ENCODE measurements at places on chromosomes 2 and 18.

DNA sequence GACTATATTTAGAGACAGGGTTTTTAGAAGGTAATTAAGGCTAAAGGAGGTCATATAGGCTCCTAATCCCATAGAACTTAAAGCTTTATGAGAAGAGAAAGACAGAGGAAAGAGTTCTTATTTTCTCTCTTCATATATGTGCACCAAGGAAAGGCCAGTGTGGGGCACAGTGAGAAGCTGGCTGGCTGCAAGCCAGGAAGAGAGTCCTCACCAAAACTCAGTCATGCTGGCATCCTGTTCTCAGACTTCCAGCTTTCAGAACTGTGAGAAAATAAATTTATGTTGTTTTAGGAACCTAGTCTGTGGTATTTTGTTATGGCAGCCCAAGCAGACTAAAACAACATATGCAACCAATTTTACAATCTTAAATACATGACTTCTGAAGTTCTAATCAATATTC, 31.5 kb upstream of the ATIC start:
- DNase-seq, result no peak

- DNase-seq, result no peak
Measured at GRCh38 chr18:57352761-57353136, 392 bp downstream of the ST8SIA3 start.

DNA sequence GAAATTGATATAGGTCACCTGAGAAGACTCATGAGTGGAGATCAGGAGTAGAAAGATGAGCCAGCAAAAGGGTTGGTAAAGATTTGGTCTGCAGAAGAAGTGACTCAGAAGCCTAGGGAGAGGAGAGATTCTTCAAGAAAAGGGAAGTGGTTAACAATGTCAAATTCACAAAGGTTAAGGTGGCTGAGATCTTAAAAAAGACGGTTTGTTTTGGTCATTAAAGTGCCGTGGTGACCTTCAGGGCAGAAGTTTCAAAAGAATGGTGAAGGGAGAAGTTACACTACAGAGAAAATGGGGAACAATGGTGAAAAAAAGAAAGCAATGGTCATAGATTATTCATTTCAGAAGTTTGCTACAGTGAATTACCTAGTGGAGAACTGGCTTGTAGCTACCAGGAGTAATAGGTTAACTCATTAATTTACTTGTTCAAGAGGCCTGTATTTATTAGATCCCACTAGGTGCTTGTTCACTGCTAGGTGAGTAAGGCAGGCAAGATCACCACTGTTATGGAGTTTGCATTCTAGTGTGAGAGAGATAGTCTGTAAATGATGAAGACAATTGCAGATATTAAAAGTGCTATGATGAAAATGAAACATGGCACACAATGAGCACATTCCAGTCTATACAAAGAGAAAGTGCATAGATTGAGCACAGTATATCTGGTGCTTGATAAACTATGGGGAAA, 43.0 kb downstream of the FBXO48 start:
- DNase-seq, result no peak

DNA sequence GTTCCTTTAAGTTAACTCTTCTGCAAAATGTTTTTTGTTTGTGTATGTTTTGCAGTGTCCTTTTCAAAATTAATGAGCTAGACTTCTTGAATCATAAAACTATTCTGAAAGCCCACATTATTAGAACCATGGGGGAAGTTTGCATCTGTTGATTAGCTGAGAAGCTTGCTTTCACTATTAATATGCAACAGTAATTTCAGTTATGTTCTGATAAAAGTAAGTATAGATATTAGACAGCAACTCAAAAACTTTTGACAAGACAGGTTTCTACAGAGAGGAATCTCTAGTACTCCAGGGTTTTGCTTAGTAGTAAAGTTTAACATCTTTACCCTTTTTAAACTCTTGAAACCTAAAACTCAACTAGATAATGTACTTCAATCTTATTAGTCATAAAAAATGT, 147.8 kb downstream of the UBE2E3 start:
- no peak for DNase-seq

DNA sequence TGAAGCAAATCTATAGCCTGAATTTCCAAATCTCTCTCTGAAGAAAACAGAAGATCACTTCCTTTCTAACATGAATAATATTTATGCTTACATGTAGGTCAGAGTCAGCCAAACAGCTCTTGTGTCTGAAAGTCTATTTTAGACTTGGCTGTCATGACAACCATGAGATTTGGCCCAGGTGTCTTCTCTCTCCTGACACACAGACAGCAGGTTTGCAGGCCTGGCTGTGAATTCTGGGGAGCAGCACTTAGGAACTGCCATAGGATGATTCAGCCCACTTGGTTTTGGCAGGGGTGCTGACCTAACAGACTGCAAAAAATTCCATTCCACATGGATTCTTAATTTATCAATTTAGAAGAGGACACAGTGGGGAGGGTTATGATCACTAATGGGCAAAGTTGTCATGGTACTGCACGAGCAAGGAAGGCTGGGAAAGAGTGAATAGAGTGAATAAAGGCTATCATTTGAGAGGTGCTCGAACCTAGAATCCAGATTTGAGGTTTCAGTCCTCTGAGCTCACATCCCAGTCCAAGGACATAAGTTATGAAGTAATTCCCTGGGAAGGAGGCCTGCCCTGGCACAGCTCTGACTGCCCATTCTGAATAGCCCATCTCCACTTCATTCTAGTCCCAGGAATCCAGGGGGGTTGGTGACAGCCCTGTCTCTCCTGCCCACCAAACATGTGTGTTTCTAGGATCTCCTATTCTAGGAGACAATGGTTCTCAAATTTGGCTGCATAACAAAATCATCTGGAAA, 453.9 kb upstream of the TRIB2 start:
- DNase-seq, result peak; percentile 81

GRCh38 chr18:35050705-35051195, 9.5 kb downstream of the MAPRE2 start:
- no peak for DNase-seq

DNA sequence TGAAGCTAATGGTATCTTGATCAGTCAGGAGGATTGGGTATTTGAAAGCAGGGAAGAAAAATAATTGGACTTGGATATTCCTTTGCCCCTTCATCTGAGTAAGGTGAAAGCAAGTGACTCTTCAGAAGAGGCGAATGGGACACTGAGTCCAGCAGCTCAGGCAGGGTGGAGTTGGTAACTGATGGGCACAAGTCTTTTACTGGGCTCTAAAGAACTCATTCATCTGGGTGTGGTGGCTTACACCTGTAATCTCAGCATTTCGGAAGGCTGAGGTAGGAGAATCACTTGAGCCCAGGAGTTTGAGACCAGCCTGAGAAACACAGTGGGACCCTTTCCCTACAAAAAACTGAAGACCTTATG, 11.2 kb downstream of the CFLAR start:
- DNase-seq, result no peak

- no peak for DNase-seq
Measured at GRCh38 chr2:232319067-232319802, 59.3 kb upstream of the ALPP start.

DNA sequence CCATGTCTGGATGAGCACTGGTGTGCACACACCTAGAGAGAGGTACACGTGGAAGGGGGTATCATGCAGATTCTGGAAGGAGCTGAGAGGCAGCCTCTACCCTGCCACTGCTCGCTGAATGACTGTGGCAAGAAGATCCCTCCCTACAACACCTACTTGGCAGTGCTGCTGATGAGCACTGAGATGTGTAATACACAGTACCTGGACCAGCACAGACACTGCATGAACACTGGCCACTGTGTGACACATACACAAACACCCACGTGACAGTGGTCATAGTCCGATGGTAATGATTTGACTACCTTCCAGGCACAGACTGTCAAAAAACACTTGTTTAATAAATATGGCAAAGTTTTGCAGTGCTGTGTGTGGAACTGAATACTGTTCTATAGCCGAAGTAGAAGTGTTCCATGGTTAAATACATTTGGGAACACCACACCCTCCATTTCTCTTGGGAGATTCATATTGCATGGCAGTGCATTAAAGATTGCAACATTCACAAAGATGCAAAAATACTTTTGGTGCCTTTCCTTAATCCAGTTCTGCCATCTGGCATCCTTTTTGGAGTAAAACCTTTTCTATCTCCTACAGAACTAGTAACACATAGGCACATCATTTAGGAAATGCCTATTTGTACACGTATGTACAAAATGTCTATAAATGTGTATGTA, 29.6 kb downstream of the MRPS5 start:
- DNase-seq, result no peak

DNA sequence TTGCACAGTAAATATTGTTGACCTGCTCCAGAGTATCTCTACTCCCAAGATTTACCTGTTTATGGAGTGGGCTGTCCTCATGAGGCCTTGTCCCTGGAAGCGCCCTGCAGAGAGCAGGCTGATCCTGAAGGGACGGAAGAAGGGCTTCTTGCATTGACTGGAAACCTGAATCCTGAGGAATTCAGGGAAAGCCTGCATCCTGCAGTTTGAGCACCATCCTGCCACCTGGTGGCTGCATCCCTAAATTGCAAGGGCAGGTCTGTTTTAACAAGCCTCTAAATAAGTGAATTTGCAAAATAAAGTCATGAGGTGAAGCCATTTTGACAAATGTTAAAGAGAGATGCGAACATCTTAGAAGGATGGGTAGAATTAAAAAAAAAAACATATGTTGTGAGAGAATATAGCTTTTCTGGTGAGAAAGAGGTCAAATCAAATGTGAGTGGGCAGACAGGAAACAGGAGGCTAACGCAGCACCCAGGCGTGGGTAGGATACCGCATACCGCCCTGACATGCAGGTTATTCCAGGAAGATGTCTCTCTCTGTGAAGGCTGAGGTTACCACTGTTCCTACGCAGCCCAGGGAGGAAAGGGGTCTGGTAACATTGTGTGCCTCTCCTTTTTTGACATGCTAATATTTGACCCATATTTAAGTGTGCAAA, 754.9 kb downstream of the RNF144A start:
- DNase-seq, result peak; percentile 23

DNA sequence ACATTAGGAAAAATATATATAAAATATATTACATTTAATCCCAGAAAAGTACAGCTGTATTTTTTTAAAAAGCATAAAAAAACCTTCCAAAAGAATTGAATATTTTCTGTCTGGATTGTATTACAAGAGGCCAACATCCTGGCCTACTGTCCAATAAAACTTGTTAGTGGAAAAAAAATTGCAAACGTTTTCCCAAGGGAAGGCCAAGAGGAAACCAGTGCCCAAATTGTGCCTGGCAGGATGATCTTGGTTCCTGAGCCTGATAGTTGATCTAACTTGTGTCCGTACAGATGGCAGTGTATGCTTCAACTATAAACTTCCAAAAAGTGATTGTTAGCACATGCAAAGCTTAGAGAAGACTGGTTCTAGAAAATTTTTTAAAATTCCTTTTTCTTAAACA, 90.6 kb upstream of the LPIN2 start:
- peak; percentile 18 for DNase-seq

DNA sequence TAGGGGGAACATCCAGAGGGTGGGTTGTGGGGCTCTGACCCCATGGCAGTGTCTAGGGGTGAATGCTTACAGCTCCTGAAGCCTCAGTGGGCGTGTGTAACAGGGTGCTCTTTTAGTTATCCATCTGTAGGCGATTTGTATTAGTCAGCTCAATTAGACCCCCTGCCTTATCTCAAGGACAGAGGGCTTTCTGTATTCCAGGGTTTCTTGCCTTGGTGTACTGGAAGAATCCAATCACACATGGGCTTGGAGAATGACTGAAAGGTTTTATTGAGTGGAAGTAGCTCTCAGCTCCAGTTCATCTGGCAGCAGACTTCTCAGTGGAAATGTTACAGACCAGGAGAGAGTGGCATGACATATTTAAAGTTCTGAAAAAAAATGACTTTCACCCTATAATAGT, 334.0 kb upstream of the GCFC2 start:
- no peak for DNase-seq

DNA sequence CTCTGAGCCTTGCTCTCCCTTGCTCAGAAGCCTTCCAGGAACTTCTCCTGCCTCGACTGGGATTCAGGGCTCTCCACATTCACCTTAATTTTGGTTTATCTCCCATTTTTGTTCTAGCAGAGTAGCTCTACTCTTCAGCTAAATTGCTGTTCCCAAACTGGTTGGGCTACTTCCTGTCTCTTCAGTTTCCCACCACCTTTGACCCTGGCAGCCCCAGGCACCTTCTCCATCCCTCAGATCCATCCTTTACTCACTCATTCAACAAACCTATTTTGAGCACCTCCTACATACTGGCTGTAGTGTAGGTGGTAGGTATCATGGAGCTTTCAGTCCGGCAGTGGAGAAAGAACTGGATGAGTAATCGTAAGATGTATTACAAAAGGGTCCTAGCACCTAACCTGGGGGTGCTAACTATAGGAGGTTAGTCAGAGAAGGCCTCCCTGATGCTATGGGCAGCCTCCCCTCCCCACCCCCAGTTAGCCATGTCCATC, 26.3 kb downstream of the MERTK start:
- no peak for DNase-seq

GRCh38 chr2:154261473-154262027, 389.8 kb downstream of the GALNT13 start:
- no peak for DNase-seq

GRCh38 chr2:216084547-216084946, 2.8 kb downstream of the TMEM169 start:
- no peak for DNase-seq

- no peak for DNase-seq
Measured at GRCh38 chr2:95262896-95263542, 11.2 kb upstream of the PROM2 start.

- DNase-seq, result no peak
Measured at GRCh38 chr2:231277962-231278361, 79.5 kb downstream of the ARMC9 start.

- peak; percentile 84 for DNase-seq
Measured at GRCh38 chr18:76142611-76143010, 352.4 kb downstream of the ZNF516 start.

- DNase-seq, result peak; percentile 1
Measured at GRCh38 chr2:4354678-4355077, 651.3 kb downstream of the DCDC2C start.

DNA sequence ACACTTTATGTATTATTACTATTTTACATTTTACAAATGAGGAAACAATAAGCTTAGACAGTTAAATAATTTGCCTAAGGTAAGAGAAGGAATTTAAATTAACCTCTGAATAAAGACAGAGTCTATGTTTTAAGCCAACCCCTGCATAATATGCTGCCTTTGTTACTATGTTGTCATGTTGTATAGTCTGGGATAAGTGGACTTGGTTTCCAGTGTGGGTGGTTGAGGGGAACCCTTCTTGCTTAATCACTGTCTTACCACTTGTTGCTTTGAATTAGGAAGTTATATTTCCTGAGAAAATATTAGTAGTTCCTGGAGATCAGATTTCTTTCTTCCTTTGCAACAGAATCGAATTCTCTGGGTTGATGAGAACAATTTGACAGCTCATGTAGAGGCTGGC, 52.6 kb downstream of the AGPS start:
- no peak for DNase-seq

DNA sequence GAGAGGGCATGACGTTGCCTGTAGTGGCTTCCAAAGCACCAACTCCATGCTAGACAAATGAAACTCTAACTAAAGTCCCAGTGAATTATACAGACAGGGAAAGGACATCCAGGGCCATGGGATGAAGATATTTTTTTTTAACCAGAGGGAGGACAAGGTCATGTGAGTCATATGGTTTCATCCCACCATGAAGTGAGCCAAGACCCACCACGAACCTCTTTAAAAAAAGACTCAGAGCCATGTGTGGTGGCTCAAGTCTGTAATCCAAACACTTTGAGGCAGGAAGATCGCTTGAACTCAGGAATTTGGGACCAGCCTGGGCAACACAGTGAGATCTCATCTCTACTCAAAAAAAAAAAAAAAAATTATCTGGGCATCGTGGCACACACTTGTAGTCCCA, 115.2 kb downstream of the LIPG start:
- no peak for DNase-seq

- no peak for DNase-seq
Measured at GRCh38 chr2:63775191-63775590, 66.5 kb upstream of the UGP2 start.

- DNase-seq, result peak; percentile 97
Measured at GRCh38 chr2:1707771-1708418, 36.4 kb downstream of the PXDN start.

All from muscle of leg (tissue), 16 donors.